SW 1271 (cell line): ENCODE measurements at places on chromosomes 6 and 20.

- DNase-seq = no peak
Observed at GRCh38 chr6:142189057-142189456, 42.0 kb downstream of the VTA1 start.

DNA sequence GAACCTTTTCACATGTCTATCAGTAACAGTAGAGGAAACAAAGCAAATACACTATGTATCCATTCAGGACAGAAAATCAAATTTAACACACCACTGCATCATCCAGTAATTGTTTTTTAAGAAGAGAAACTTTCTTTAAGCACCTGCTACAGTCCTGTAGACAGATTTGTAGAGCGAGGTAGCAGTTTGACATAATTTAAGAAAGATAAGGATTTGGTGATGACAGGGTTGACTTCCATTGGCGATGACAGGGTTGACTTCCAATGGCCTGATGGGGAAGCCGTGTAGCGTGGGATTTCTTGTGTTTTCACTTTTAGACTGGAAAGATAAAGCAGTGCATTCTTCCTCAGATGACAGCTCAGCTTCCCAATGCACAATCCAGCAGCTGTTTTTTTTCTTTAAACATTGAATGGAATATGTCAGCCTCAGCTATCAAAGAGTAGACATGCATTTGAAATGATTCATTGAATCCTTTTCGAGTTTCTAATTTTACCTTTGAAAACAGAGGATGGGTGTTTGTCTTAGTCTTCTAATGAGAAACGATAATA, 68.5 kb downstream of the ECT2L start:
- no peak for DNase-seq

DNA sequence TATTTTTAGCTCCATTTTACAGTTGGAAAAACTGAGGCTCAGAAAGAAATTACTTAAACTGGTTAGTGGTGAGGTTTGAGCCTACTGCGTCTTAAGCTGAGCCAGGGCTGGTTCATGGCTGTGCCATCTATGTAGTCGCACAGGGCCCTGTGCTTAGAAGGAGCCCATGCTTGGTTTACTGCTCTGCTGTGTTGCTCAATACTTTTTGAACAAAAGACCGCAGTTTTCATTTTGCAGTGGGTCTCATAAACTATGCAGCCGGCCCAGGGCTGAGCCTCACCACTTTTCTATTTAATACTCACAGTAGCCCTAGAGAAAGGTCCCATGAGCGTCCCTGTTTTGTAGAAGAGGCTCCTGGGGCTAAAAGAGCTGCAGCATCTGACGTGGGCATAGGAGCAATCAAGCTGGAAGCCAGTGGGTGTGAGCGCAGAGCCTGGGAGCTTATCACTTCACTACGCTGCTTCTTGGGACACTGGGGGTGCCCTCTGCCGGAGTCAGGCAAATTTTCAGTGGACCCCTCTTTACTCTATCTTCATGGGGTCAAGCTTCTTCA, 501 bp downstream of the SIRPB2 start:
- no peak for DNase-seq

DNA sequence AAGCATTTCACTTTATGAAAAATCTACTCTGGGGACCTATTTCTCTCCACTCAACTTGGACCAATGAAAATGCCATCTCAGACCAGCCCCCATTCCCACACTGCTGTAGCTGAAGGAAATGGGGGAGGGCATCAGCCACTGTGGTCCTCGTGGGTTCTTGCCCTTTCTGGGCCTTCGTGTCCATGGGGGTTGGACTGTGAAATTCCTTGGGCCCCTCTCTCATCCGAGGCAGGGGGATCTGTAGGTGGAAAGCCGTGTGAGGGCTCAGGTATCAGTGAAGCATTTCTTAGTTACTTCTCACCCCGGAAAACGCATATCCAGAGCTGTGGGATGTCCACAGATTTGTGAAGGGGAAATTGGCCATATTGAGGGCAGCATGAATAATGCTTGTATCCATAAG, 147.9 kb downstream of the CDC5L start:
- DNase-seq = no peak

- DNase-seq = peak; percentile 67
Observed at GRCh38 chr6:104789770-104790190, 69.9 kb downstream of the HACE1 start.

GRCh38 chr6:74851596-74851995, 354.3 kb downstream of the COL12A1 start:
- no peak for DNase-seq

- no peak for DNase-seq
Observed at GRCh38 chr20:32179934-32180333, 27.6 kb downstream of the PLAGL2 start.

GRCh38 chr20:33301192-33301930, 18.3 kb downstream of the BPIFB1 start:
- no peak for DNase-seq

DNA sequence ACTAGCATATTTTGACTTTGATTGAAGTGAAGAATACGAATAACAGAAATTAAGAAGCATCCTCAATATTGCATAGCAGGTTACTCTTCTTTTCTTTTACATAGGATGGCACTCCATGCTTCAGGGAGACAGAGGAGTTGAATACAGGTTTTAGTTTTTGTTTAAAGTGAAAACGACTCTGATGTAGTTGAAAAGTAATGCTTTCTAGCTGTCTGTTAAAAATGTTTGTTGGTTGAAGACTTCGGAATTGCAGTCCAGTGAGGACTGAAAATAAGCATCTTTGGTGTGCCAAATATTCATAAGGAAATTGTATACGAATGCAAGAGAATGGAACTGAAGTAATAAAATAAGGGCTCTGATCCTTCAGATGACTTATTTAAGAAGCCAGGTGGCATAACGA, 618 bp upstream of the SLC16A10 start:
- DNase-seq = no peak

- DNase-seq = no peak
Observed at GRCh38 chr20:3042625-3043024, 797 bp upstream of the GNRH2 start.

GRCh38 chr20:40582531-40582930, 106.5 kb downstream of the MAFB start:
- no peak for DNase-seq

- DNase-seq = no peak
Observed at GRCh38 chr20:58579819-58580473, 64.7 kb upstream of the APCDD1L start.

DNA sequence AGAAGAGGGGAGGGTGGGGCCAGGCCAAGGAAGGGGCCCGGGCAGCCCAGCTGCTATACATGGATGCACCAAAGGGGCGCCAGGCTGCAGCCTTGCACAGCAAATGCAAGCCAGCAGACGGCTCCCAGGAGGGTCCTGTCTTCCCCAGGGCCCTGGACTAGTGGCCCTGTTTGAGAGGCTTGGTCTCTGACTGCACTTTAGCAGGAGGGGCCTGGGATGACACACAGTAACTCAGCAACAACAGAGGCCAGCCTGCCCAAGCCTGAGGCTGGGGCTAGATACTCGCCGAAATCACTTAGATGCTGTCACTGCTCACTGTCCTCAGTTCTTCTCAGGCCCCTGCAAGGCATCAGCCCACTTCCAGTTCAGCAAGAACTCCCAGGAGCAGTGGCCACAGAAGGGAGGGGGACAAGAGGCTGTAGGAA, 73.5 kb downstream of the TRAM2 start:
- DNase-seq = no peak

- no peak for DNase-seq
Observed at GRCh38 chr6:166578536-166579236, 7.8 kb downstream of the RAMACL start.

DNA sequence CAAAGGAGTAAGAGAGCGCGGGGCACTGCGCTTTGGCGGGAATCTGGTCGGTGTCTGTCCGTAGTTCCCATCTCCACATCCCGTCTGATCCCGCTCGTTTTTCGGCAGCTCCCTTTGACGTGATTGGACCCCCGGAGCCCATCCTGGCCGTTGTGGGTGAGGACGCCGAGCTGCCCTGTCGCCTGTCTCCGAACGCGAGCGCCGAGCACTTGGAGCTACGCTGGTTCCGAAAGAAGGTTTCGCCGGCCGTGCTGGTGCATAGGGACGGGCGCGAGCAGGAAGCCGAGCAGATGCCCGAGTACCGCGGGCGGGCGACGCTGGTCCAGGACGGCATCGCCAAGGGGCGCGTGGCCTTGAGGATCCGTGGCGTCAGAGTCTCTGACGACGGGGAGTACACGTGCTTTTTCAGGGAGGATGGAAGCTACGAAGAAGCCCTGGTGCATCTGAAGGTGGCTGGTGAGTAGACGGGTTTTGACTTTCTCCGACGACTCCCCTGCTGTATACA, 1.4 kb downstream of the BTN1A1 start:
- DNase-seq = no peak

- no peak for DNase-seq
Observed at GRCh38 chr6:32920715-32921114, 20.1 kb downstream of the HLA-DMB start.

DNA sequence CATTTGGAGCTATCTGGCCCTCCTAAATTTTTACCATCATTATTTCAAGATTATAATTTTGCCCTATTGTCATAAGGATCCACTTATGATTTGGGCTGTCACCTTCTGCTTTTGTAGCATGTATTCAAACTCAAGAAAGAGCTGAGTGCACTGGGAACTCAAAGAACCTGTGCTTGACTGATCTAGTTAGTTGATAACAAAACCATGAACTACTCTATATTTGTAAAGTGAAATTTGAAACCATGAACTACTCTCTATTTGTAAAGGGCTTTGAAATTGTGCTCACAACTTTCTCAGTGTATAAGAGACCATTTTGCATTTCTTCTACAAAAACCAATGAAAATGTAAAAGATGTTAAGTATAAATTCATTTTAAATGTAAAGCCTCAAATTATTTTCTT, 77.5 kb upstream of the POPDC3 start:
- DNase-seq = no peak

DNA sequence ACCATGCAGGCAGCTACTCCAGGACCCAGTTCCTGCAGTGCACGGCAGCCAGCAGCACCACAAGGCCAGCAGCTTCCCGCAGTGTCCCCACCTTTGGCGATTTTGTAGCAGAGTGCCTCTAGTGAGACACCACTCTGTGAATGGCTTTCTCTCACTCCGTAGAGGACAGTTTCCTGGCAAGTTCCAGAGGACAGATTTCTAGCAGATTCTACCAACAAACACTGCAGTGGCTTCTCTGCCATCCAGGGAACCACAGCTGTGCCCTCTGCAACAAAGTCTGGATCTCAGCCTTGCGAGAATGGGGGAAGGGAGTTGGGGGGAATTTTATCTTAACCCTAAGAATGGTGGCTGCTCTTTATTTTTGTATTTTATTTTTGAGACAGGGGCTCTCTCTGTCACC, 28.7 kb downstream of the SNHG17 start:
- no peak for DNase-seq

DNA sequence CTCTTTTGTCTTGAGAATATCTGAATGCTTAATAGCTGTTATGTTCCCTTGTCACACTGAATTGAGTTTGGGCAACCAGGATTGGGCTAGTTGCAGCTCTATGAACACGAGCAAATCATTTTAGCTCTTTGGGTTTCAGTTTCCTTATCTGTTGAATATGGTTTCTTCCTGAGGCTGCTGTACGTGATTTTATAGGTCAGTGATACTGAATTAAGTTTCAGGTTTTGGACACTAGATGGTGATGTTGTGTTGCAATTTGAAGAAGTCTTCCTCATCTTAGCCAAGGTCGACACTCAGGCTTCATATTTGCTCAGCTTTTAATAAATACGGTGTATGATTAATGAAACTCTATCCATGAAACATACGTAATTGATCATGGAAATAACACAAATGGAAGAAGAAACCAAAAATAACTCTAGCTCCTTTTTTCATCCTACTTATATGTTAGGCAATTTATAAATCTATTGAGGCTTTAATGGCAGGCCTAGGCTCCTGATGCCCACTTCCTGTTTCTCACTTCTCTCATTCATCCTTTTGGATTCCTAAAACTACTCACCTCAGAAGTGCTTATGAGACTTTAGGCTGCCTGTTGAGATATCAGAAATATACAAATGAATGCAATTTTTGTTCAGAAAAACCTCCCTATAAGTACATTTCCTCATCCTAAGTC, 354.1 kb upstream of the MAP3K7 start:
- DNase-seq = peak; percentile 70

DNA sequence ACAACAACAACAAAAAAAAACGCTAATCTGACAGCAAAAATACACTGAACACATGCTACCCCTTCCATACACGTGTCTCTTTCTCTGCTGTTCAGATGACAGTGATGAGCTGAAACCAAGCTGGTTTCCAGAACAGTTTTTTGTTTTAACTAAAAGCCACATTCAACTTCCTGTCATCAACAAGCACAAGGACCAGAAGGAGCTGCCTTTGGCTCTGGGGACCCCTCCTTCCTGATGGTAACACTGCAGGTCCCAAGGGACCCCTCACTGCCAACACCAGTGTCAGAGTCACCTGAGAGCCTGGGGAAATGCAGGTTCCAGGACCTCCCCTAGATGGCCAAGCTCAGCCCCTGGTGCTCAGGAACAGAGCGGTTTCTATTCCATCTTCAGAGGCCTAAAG, 6.0 kb downstream of the CST7 start:
- no peak for DNase-seq

DNA sequence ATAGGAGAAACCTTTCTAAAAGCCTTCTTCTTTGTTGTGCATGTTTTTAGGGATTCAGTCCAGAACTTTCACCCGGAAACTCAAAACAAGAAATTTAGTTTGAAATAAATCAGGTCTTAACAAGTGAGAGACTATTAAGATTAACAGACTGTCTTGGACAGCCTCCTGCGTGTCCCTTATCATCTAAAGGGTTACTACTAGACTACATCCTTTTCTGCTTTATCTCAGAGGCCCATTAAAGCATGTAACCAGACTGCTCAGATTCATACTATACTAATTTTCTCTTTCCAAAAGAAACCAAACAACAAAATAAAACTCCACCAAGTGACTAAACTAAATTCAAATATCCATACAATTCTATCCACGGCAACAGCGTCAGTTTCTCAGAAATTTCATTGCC, 173.8 kb downstream of the GMPR start:
- no peak for DNase-seq

- DNase-seq = no peak
Observed at GRCh38 chr20:61543931-61544745, 292.1 kb downstream of the CDH4 start.

- DNase-seq = peak; percentile 67
Observed at GRCh38 chr20:19699180-19699971, 58.7 kb upstream of the RIN2 start.

GRCh38 chr20:33917831-33918525, 75.7 kb upstream of the RALY start:
- no peak for DNase-seq

DNA sequence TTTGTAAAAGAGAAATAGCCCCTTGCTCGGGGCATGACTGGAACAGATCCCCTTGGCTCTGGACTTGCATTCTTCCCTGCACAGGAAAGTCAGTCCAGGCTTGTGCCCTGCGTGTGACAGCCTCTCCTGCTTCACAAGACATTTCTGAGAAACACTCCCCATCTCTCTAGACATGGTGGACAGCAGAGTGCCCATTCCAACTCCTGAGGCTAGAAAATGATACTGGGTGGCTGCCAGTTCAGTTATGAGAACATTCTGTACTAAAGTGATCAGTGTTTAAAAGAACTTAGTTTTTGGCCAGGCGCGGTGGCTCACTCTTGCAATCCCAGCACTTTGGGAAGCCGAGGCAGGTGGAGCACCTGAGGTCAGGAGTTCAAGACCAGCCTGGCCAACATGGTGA, 41.3 kb downstream of the TGM3 start:
- no peak for DNase-seq
